ENCODE measurements at places on chromosomes 6 and 20.

DNA sequence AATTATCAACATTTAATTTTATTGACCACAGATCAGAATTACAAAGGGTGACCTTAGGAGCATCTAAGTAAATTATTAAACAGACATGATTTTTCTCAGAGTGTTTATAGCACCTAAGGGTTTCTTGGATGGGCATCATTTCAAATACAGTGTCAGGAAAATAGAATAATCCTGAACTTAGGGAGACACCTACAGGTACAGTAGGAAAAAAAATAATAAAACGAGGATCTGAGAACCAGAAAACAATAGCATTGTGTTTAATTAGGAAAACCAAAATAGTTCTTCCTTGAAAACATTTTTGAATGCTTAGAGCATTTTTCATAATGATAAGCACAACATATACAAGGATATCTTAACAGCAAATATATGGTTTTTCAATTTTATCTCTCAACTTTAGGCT is 39.2 kb downstream of the MMUT start:
- no peak for DNase-seq

- no peak for DNase-seq
Observed at GRCh38 chr6:134058622-134059366, 6.4 kb upstream of the SLC2A12 start.

DNA sequence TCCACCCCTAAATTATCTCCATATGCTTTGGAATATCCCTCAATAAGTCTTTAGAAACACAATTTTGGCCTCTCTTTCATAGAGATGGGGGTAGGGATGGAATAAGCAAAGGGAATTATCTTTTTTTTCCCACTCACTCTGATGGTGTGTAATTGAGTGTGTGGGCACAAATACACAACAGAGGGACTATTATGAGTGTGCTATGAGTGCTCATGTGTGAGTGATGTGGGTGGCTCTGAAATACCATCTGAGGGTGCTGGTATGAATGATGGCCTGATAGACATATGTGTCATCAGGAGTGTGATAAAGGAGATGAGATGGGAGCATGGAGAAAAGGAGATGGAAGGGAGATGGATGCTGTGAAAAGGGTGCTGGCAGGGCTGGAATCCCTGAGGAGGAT is 35.6 kb downstream of the GSS start:
- DNase-seq = no peak

GRCh38 chr20:59181936-59182335 is 18.3 kb downstream of the ZNF831 start:
- DNase-seq = no peak

- no peak for DNase-seq
Observed at GRCh38 chr6:116057766-116058165, 2.9 kb downstream of the FRK start.

DNA sequence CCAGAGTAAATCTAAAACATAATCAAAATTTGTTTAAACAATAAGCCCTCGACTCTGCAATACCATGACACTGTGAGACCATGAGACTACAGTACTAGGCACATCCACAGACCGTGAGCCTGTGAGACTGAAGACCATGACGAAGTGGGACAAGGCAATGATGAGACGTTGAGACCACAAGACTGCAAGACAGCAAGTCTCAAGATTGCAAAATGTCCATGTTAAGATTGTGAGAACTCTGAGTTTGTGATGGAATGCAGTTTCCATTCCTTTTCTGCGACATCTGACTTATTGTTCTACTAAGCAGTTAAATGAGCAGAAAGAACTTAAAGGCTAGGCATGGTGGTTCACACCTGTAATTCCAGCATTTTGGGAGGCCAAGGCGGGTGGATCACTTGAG is 102.1 kb upstream of the PHACTR1 start:
- no peak for DNase-seq

- DNase-seq = no peak
Observed at GRCh38 chr20:57707849-57708693, 1.7 kb downstream of the PMEPA1 start.

GRCh38 chr6:34795836-34796425 is 4.0 kb downstream of the BLTP3A start:
- DNase-seq = no peak

DNA sequence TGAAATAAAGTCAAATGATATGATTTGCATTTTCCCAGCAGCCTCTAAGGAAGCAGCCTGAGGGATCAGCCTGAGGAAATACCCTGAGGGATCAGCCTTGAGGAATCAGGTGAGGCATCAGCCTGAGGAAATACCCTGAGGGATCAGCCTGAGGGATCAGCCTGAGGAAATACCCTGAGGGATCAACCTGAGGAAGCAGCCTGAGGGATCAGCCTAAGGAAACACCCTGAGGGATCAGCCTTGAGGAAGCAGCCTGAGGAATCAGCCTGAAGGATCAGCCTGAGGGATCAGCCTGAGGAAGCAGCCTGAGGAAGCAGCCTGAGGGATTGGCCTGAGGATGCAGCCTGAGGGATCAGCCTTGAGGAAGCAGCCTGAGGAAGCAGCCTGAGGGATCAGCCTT is 669.7 kb upstream of the AGPAT4 start:
- DNase-seq = no peak

- DNase-seq = no peak
Observed at GRCh38 chr20:19881080-19881840, 123.2 kb downstream of the RIN2 start.

DNA sequence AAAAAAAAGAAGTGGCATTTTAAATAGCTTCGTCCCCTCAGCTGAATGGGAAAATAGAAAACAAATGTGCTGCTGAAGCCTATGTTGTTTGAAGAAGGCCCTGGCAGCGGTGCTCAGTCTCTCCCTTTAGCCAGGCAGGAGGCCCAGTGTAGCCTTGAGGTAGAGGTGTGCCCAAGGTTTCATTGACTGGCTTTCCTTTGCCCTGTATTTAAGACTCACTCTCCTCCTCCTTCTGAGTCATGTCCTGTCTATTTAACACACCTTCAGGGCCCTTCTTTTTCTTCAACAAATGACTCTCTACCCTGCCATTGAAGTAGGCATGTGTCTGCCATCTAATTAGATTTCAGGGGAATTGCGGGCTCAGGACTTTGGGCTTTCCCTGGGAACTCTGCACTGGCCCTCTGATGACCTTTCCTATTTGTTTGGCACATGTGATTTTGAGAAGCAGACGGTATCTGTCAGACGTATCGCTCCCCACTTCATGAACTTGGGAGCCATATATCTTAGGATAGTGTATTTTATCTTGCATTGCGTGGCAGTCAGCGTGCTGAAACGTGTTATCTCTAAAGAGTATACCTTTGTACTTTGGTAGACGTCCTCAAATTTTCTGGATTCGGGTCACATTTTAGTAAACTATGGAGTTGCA is 4.3 kb downstream of the TJAP1 start:
- no peak for DNase-seq

DNA sequence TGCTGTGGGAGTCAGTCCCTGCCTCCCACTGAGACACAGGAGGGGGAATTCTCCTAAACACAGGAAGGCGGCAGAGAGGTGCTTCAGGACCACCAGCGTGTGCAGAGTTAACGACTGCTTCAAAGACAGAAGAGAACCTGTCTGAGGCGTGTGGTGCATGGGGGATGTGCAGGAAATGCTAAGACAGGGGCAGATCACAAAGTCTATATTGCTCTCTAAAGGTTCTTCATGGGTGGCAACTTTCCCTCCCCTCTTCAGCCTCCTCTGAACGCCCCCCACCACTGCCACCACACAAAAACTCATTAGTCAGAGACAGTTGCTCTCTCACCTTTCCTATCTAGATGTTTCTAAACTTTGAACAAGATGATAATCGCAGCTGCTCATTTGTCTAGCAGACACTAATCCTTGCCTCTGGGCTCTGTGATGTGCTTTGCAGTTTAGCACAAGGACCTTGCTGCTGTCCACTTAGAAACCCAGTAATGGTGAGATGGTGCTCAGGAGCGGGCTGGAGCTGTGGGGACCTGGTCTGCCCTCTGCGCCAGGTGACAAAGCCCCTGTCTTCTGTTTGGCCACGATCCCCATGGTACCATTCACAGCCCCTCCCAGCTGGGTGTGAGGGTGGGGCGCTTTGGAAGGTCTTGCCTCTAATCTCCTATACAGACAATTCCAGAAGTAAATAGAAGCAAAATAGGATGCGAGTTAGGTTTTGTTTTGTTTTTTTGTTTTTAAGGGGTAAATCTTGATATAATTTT is 219.6 kb downstream of the NRN1 start:
- no peak for DNase-seq

GRCh38 chr6:145420599-145420998 is 314.7 kb downstream of the EPM2A start:
- DNase-seq = no peak

GRCh38 chr6:135274561-135275293 is 93.6 kb downstream of the MYB start:
- DNase-seq = no peak

DNA sequence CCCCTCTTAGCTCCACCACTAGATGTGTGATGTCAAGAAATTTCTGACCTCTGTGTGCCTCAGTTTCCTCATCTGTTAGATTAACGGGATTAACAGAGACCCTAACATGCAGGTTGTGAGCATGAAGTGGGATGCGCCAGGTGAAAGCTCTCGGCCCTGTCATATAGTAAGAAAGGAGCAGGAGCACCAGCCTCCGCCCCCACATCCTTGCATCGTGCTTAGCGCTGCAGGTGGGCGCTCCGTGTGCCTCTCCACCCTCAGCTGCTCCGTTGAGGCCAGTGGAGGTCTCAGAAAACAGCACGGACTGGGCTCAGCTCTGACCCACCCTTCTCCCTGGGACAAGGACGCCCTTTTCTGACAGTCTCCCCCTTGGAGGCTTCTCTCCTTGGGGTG is 63.4 kb downstream of the TCP11 start:
- no peak for DNase-seq

DNA sequence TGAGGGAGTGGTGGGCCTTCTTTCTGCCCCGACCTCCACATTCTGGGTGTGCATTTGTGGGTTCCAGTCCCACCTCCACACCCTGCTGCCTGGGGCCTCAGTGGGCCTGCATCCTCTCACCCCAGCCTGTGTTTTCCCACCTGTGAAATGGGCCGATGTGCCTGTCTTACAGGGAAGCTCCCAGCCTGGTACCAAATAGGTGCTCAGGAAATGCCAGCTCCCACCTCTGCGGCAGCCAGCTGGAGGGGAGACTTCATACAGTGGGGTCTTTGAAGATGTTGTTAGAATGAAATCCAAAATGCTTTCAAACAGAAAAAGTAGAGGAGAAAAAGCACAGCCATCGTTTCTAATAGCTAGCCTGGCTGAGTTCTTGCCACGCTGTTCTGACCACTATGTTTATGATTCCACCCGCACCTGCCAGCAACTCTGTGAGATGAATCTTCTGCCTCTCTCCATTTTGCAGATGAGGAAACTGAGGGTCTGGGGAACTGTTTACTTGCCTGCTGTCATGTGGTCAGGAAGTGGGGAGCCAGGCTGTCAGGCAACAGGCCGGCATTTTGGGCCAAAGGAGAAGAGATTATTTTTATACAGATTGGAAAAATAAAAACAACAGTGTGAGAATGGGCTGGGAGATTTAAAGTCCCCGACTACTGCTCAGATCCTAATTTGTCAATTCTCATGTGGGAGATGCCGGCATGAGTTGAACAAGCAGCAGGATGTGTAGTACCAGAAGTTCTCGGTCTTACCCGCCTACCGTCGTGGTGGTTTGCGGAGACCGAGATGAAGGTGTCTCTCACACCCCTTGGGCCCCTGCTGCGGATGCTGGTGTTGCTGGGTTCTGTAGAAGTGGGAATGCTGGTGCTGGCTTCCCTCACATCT is 4.6 kb downstream of the TMEM181 start:
- no peak for DNase-seq

- no peak for DNase-seq
Observed at GRCh38 chr6:26372308-26373144, 7.5 kb downstream of the BTN3A2 start.

DNA sequence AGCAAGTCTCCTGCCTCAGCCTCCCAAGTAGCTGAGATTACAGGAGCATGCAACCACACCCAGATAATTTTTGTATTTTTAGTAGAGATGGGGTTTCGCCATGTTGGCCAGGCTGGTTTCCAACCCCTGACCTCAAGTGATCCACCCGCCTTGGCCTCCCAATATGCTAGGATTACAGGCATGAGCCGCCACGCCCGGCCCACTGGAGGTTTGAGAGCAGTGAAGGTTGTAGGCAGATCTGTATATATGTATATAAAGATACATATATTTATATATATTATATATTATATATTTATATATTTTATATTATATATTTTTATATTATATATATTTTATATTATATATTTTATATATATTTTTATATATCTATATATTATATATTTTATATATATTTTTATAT is 38.2 kb upstream of the TTPAL start:
- no peak for DNase-seq

GRCh38 chr20:10537850-10538480 is 102.9 kb downstream of the SLX4IP start:
- no peak for DNase-seq

- DNase-seq = no peak
Observed at GRCh38 chr6:46799657-46800056, 6.5 kb downstream of the MEP1A start.

GRCh38 chr6:81051952-81052351 is 700.5 kb downstream of the TENT5A start:
- DNase-seq = no peak
